ENCODE measurements at places on chromosomes 12 and 14. TPM values are rescaled to one million over a fixed set of nuclear protein-coding genes. Genes with fewer than 3 reads are reported as not detected.

The RASSF3 gene
- 26.0 TPM for total RNA-seq

The ADAM20 gene
- total RNA-seq = 0.02 TPM

The SYNDIG1L gene
- not detected for total RNA-seq

The CCDC196 gene
- total RNA-seq = not detected

The BBS10 gene
- 5.9 TPM for total RNA-seq

The NPAS3 gene
- not detected for total RNA-seq

The ADGRD1 gene
- total RNA-seq = 0.56 TPM

The IGF1 gene
- not detected for total RNA-seq

The SLC4A8 gene
- total RNA-seq = 1.5 TPM

The PHC1 gene
- total RNA-seq = 10.9 TPM

The PRPH gene
- 2.2 TPM for total RNA-seq

Data from A549 treated with dexamethasone at 1 μM for 4 hours (cell line).